ENCODE measurements at places on chromosomes 5 and 9.

DNA sequence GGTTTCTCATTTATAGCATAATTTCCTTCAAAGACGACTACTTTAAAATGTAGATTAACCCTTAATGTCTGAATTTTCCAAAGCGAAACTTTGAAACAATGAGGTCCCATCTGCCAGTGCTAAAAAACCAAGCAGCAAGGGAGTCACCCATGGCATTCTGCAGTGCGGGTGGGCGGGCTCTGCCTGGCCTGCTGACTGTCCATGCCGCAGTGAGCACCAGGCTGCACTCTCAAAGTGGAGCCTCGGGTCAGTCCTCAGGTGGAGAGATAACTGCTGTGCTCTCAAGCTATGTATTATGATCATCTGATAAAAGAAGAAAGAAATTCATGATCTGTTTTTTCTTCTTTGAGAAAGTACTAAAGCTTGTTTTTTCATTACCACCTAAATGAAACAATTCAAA, 581.6 kb downstream of the CETN3 start:
- no peak for DNase-seq

DNA sequence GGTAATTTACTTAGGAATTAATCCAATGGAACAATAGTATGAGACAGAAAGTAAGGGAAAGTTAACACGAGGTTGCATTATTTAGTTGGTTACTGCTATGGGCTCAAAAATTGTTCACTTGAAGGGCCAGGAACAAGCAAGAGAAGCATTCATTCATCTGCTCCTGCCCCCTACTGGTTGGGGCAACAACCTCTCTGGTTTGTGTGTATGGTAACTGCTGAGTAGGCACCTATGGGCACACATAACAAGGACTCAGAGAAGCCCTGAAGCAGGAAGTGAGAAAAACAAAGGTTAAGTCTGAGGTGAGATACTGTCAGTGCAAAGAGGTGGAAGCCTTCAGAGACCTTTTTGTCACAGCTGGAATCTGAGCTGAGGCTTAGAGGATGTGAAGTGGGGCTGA, 34.4 kb upstream of the RANBP6 start:
- peak; percentile 20 for DNase-seq

GRCh38 chr5:59161221-59162105, 578.6 kb downstream of the RAB3C start:
- DNase-seq: no peak

DNA sequence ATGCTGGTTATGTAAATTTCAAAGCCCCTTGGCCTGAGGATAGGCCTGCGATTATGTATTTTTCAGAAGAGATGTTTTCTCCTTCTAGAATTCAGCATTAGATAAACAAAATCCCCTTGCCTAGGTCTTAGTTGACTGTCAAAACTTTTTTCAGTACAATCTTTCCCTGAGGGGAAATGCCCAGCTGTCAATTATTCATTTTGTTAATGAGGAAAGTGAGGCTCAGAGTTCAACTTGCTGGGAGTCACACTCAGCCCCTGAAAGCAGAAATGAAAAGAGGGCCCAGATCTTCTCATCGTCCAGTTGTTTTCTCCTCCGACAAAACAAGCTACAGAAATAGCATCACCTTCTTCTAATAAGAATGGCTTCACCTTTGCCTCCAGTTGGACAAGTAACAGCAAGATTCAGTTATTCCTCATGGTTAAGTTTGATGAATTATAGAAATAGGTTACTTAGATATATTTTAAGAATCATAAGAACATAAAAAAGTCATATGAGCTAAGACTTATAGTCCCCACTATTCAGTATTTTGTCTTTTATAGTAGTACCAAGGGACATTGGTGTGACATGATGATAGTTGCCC, 627.1 kb upstream of the WWC1 start:
- DNase-seq: no peak

GRCh38 chr5:74736759-74737158, 30.2 kb downstream of the GFM2 start:
- DNase-seq: no peak

GRCh38 chr9:122087406-122088200, 5.5 kb downstream of the TTLL11 start:
- no peak for DNase-seq

GRCh38 chr5:88883836-88884607, 1.0 kb upstream of the MEF2C start:
- peak; percentile 5 for DNase-seq

DNA sequence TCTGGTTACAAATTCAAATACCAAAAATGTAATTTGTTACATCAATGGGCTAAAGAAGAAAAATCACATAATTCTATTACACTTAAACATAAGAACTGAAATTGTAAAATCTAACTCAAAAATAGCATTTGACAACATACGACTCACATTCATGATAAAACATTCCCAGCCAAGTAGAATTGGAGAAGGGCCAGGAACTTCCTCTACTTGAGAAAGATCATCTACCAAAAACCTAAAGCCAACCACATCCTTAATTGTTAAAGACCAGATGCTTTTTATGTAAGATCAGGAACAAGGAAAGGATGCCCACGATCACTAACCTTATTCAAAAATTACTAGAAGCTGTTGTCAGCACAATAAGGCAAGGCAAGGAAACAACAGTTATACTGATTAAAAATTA, 1819.8 kb upstream of the C9orf72 start:
- DNase-seq: no peak

DNA sequence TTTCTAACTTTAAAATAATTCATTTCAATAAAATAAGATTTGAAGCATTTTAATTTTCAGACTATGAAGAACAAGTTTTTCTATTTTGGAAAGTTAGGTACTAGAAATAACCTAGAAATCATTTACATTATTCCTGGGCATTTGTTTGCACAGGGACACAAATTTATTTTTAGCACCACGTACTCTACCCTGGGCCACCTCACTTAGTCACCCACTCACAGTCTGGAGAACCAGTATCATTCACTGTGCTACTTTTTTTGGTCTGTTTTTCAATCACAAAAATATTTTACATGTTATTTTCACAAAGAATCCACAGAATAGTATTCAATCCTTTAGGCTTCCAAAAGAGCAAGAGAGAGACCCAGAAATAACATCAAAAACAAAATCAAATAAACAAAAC, 128.6 kb upstream of the ACOT12 start:
- DNase-seq: no peak
